Activated CD8-positive, alpha-beta memory T cell treated with anti-CD3 and anti-CD28 coated beads for 48 hours (primary cell): ENCODE measurements at places on chromosomes 13 and 19.

DNA sequence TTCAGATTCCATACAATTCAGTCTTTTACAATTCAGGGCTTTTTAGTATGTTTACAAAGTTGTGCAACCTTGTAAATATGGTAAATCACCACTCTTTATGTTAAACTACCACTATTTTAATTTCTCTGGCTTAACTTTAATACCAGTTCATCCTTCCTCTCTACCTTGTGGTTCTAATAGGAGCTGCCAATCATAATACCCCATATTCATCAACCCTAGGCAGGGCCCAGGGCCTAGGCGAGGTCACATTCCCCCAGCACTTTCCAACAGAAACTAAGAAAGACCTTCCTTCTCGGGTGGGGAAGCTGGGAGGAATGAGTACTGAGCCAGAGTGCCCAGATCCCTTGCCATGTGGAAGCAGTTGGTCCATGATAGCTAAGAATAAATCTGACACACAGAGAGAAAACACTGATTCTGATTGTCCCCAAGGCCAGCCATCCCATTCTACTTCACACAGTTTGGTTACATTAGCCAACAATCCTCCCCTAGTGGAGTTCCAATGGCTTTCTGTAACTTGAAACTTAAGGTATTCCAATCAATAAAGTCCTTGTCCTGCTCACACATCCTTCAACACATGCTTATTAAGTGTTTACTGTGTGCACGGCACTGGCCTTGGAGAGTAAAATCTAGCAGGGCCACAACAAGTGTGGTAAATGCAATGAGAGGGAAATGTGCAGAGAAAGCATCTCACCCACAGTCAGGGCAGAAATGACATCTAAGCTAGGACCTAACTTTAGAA is 76.8 kb downstream of the NUFIP1 start:
- DNase-seq: no peak

DNA sequence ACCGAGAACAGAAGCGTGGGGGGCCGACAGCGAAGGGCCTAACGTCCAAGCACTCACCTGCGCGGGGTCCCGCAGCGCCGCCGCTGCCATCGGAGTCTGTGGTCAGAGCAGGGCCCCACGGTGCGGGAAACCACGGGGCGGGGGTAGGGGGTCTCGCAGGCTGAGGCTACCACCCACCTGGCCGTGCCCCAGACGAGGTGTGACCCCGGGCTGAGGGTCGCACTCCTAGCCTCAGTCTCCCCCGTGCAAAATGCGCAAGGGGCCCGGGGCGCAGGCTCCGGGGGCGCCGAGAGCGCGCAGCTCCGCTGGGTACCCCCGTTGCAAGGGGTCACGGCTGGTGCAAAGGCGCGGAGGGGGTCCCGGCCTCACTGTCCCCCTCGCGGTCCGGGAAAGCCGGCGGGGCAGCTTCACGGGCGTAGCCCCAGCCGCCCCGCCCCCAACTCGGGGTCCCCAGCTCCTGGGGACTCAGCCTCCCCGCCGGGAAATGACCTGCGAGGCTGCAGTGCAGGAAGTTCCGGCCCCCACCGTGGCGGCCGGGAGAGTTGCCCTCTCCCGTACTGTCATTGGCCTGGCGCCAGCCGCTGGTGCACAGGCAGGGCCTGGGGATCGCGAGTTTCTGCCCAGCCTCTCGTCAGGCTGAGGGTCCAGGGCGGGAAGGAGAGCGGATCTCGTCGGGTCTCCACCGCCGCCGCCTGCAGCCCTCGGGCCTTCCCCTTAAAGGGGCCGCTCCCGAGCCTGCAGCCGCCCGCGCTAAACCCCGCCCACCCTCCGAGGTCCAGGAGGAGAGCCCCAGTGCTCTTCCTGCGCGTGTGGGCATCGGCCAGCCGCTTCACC is at the start of gene ZNF792:
ZNF792 (minus strand) TSS at position 657 of the 834 bp plus-strand sequence; CDS start at position 90, 567 bp downstream.
- no peak for DNase-seq

DNA sequence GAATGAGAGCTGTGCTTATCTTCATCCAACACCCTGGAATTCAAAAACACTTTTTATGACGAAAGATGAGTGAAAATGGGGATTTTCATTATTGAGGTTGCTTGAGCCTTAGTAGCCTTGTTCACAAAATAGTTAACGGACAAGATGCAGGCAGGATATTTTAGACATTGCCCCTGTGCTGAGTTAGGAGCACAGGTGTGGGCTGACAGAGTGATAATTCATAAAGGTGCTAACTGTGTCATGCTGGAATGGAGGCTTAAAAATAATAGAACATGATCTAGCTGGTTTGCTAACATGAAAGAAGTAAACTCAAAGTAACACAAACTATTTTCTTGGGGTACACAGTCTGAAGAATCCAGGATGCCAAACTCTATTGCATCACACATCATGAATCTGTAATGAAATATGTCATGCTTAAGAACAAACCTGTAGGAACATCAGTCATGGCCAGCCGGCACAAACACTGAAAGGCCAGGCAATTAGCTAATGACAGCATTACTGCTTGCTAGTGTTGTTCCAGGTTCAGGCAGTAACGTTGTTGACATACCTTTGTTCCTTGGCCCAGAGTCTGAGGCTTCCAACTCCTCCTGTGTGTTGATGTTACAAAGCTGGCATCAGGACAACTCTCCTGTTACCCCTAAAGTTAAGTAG is 55.3 kb downstream of the FRY start:
- DNase-seq: no peak

DNA sequence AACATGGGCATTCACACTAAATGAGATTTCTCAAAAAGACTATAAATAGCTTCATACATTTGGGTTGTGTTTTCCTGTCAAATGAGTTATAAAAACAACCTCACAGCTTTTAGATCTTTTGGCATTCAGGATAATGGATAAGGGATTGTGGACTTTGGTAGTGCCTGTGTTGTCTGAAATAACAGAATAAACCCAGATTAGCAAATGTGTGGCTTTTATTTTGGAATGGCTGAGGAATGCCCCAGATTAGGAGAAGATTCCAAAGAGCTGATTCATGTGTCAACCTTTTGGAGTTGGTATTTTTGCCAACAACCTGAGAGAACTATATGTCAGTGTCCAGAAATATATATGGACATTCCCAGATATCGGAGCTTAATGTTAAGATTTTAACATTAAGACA is 164.7 kb downstream of the MTUS2 start:
- DNase-seq: no peak

- no peak for DNase-seq
These were observed 1783.5 kb downstream of the SLITRK5 start for GRCh38 chr13:89454681-89455080.

DNA sequence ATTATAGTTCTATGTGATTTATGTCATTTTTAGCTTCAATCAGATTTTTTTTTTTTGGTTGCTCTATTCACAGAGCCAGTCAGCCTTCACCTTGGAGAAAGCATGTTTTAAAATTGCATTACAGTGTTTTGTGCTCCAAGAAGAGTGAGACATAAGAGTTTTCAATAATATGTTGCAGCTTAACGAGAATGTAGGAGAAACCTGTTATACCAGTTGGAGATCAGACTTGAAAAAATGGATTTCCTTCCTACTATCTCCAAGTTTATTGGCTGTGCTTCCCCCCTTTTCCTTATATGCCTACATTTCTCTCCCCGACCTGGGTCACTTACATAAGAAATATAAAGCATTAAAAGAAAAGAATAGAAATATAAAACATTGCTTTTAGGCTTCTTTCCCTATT is 123.9 kb upstream of the ARGLU1 start:
- no peak for DNase-seq

GRCh38 chr19:10670182-10670581 is 16.0 kb downstream of the ILF3 start:
- no peak for DNase-seq

DNA sequence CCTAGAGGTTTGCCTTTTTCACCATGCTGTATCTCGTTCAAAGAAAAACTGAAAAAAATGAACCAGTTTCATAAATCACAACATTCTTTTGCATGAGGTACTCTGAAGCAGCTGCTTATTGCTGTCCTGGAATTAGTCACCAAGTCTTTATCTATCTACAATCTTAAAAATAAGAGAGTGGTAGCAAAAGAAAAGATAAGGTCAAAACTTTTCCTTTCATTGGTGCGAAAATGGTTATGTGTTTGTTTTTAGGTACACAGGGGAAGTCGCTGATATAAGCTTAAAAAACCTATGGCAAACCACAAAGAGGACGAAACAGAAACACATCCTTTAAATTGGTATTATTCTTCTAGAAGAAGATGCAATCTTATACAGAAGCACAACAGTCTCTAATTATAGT is 20.7 kb downstream of the OBI1 start:
- no peak for DNase-seq

DNA sequence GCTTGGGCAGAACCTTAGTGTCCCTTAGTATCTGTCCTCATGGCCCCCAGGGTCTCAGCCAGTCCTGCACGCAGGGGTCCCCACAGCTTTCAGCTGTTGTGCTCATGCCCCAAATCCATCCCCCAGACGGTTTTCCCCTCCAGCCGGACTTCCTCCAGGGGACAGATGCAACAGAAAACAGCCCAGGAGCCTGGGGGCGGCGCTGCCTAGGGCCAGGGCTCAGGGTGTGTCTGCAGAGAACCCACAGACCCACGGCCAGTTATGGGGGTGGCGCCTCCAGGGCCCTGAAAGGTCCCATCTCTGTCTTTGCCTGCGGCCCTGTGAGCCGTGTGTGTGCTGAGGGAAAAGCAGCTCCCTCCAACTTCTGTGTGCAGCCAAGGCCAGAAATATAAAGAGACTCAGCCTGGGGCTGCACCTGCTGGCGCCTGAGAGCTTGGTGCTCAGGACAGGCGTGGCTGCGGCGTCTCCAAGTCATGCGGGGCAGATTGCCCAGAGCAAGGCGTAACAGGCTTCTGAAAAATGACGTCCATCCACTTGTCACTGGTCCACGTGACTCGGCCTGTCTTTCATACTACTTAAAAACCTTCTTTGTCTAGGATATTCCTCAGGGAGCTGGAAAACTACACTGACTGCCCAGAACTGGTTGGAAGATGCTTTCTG is 22.1 kb upstream of the F7 start:
- no peak for DNase-seq

GRCh38 chr19:4316956-4317355 is 12.6 kb downstream of the FSD1 start:
- DNase-seq: no peak

DNA sequence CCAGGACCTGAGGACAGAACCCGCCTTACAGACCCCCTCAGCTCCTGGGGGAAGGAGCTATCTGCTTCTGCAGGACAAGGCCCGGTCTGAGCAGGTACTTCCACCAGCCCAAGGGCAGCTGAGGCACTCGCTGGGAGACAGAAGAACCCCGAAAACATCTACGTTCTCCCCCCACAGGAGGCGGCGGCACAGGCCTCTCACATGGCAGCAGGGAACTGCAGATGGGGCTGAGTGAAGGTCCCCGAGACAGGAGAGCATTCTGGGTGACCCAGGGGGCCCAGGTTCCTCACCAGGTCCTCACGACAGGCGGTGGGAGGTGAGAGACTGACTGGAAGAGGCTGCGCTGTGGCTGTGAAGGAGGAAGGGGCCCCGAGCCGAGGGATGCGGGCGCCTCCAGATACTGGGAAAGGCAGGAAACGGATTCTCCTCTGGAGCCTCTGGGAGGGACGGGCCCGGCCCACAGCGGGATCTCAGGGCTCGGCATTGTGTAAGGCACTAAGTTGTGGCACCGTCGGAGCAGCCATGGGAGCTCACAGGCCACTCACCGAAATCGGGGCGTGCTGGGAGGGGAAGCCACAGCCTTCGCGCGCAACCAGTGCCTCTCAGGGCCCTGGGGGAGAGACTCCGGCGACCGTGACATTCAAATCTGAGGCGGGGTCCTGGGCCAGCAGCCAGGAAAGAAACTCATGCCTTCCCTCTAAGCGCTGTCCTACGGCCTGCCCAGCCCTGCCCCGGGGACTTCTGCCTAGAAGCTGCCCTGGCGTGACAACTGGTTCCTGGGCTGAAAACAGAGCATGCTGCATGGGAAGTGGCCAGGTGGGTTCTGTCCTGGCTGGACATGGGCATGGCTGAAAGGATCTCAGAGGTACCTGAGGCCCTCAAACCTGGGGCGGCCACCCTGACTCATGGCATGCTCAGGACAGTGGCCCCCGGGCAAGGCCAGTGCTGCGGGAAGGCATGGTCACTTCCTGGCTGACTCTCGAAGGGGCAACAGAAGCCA is 14.0 kb downstream of the RPL36 start:
- no peak for DNase-seq

GRCh38 chr19:18233224-18233825 is 7.1 kb upstream of the PDE4C start:
- no peak for DNase-seq

GRCh38 chr13:85520445-85520844 is 278.8 kb downstream of the SLITRK6 start:
- no peak for DNase-seq

DNA sequence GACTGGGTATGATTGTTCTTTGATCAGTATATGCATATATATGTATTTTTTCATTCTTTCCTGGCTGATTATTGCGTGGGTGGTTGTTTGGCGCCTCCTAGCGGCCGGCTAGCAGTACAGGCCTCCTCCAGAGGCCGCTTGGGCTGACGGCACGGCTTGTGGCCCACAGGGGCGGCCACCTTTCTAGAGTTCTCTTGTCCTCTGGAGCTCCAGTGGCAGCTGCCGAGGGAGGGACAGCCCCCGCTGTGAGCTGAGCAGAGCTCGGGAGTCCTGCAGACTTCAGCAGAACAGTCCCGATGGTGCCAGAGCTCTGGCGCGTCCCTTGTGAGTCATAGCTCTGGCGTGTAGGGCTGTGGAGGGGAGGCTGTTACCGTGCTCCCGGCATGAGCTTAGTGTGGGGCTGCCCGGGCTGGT is 22.5 kb upstream of the ZNF429 start:
- DNase-seq: peak; percentile 23

DNA sequence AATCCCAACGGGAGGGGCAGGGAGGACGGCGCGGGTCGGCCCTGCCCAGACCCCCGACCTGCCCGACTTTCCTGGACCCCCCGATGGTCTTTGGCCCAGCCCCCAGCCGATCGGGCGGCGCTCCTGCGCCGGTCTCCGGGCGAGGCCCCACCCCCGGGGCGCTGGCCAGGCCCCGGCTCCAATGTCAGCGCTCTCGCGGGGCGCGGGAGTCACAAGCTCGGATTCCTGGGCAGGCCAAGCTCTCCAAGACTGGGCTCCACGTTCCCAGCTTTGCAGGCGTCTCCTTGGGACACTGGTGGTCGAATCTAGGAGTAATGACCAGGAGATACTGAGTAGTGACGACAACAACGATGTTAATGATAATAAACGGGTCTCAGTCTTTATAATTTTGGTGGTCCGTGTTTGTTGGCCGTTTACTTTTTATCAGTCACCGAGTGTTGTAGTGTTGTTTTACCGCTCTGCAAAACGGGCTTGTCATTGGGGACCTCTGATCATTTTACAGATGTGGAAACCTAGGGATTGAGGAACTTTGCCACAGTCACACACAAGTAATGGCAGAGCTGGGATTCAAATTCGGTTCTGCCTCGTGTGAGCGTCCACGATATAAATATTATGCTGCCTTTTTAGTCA is 545 bp downstream of the RAD23A start:
- no peak for DNase-seq

- DNase-seq: no peak
These were observed 1899.8 kb downstream of the PCDH9 start for GRCh38 chr13:65330287-65330686.

GRCh38 chr13:48263196-48263595 is 30.2 kb downstream of the ITM2B start:
- DNase-seq: no peak
